Neural progenitor cell (in vitro differentiated cells): ENCODE measurements at places on chromosomes 1 and 21. TPM values are rescaled to one million over a fixed set of nuclear protein-coding genes. Genes with fewer than 3 reads are reported as not detected.
A peak's percentile ranks its signal among the peaks of the same experiment; 100 is the strongest.

- no peaks in the 10 kb centered on the region for H3K36me3 ChIP-seq
- DNase-seq: no peak
- no peak overlapping the region for H3K4me3 ChIP-seq
- no peak overlapping the region for H3K27ac ChIP-seq
These were observed 155.3 kb downstream of the ROR1 start for GRCh38 chr1:63929106-63929478.

DNA sequence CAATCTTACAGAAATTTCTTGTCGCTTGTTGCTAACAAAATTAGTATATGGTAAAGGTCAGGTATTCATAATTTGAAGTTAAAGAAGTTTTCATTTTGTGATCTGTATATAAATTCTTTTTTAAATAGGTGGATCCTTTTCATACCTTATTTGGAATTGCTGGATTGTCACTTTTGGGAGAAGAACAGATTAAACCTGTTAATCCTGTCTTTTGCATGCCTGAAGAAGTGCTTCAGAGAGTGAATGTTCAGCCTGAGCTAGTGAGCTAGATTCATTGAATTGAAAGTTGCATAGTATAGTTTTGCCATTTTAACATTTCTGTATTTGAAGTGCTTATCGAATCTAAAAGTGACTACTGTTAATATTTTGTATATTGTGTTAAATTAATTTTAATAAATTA, 2.3 kb upstream of the MSH4 start:
- H3K4me3 ChIP-seq: no peak overlapping the region
- peak overlapping the region; percentile 74 for H3K27ac ChIP-seq
- no peaks in the 10 kb centered on the region for H3K27me3 ChIP-seq
- H3K4me1 ChIP-seq: peaks cover 25% of the 10 kb centered on the region

DNA sequence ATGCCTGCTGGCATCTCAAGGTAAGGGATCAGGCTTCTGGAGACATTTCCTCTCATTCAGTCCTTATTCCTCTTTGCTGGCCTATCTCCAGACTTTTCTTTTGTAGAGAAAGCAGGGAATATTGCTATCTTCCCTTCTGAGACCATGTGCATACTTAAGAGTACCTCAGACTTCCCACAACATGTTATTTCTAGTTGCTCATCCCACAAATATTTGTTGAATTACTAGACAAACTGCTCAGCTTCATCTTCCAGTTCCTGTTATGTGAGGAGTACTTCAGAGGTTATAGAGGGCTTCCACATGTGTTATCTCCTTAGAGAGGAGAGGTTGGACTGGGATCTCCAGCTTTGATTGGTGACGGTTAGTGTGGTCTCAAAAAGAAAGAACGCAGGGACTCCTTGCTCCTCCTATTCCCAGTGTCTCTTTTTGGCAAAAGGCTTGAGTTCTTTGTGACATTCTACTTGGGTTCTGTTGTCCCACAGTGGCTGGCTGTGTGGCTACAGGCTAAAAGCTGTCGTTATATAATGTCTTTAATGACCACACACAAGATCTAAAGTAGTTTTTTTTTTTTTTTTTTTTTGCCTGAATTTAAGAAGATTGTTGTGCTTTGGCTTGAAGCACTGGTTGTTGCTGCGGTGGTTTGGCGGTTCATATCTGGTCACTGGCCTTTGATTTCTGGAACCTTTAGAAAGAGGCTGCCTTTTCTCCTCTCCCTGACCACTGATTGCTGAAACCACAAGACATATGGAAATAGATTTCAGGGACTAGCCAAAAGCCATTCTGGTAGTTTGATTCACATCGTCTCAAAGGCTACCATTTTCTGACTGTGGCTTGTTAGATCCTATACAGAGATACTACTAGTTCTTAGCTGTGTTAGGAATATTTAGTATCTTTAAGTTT, 78.7 kb downstream of the FGGY start:
- H3K27ac ChIP-seq: no peak overlapping the region
- H3K27me3 ChIP-seq: no peaks in the 10 kb centered on the region
- no peaks in the 10 kb centered on the region for H3K4me1 ChIP-seq

The TMEM200B gene
- 0.56 and 1.1 TPM in 2 replicates for total RNA-seq

DNA sequence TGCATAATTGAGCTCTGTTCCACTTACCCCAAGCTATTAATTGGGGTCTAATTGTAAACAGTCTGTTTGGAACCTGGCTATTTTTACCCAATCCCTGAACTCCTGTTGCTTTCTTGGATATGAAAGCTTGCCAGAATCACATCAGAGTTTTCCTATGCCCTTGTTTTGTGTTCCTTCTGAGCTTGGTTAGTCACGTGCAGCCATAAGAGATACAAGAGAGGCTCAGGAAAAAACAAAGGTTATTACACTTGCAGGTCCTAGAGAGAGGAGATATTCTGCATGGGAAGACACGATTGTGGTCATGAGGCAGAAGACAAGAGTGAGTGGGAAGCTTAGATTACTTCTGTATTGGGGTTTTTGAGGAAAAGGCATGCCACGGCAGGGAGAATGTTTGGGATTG, 46.0 kb upstream of the RGL1 start:
- H3K27ac ChIP-seq: no peak overlapping the region
- H3K4me1 ChIP-seq: peaks cover 9% of the 10 kb centered on the region
- H3K36me3 ChIP-seq: no peaks in the 10 kb centered on the region

The PEAR1 gene
- 0.06 TPM in 1 of 2 replicates, not detected in the other for total RNA-seq

The AGO4 gene
- 24.5 and 26.4 TPM in 2 replicates for total RNA-seq
